ENCODE measurements at places on chromosomes 16 and 17.

DNA sequence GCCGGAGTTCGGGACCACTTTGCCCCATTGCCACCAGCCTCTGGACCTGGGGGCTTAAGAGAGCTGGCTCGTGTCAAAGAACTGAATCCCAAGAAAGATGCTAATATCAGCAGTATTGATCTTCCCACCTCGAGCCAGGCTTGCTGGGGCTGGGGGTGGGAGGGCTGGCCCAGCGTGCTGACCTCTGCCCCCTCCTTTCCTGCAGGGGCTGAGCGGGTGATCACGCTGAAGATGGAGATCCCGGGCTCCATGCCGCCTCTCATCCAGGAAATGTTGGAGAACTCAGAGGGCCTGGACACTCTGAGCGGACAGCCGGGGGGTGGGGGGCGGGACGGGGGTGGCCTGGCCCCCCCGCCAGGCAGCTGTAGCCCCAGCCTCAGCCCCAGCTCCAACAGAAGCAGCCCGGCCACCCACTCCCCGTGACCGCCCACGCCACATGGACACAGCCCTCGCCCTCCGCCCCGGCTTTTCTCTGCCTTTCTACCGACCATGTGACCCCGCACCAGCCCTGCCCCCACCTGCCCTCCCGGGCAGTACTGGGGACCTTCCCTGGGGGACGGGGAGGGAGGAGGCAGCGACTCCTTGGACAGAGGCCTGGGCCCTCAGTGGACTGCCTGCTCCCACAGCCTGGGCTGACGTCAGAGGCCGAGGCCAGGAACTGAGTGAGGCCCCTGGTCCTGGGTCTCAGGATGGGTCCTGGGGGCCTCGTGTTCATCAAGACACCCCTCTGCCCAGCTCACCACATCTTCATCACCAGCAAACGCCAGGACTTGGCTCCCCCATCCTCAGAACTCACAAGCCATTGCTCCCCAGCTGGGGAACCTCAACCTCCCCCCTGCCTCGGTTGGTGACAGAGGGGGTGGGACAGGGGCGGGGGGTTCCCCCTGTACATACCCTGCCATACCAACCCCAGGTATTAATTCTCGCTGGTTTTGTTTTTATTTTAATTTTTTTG lies 8.5 kb downstream of the GJD3 start:
- DNase-seq: no peak

- no peak for DNase-seq
Observed at GRCh38 chr16:57540387-57540786, 2.1 kb upstream of the ADGRG5 start.

- DNase-seq: no peak
Observed at GRCh38 chr17:70217571-70217970, 48.2 kb downstream of the KCNJ2 start.

GRCh38 chr17:12730931-12731521 lies 58.3 kb upstream of the ARHGAP44 start:
- no peak for DNase-seq

- no peak for DNase-seq
Observed at GRCh38 chr16:57873218-57873617, 70.9 kb upstream of the KIFC3 start.

DNA sequence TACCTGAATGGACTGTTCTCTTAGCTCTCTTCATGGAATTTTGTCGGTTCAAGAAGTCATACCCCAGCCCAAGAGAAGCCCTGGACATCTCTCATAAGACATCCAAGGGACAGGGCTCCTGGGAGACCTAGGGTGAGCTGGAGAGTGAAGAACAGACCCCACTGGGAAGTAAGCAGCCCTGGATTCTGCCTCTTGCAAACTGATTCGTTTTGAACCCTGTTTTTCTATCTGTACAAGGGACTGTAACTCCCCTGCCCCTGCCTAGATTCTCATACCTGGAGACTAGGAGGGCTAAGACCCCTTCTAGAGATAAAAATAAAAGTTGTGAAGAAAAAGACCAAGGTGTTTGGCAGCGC lies 449 bp downstream of the CCL3L1 start:
- no peak for DNase-seq

- no peak for DNase-seq
Observed at GRCh38 chr16:79750311-79750710, 149.8 kb upstream of the MAF start.

DNA sequence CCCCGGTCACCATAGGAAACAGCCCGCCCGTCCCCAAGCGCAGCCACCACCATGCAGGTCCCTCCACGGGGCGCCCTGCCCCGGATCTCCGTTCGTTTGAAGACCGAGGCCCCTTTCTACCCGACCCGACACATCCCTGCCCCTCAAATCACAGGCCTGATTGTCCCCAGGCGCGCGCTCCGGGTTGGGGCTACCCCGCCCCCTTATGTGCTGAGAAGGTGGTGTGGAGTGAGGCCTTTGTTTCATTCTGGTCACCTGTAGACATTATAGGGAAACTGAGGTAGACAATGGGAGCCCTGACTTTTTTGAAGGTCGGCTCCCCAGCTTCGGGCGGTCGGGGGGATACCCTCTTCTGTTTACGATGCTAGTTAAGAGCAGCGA lies 763 bp upstream of the ACTG1 start:
- peak; percentile 26 for DNase-seq

GRCh38 chr16:67563708-67564468 lies 1.6 kb downstream of the CTCF start:
- DNase-seq: peak; percentile 37

DNA sequence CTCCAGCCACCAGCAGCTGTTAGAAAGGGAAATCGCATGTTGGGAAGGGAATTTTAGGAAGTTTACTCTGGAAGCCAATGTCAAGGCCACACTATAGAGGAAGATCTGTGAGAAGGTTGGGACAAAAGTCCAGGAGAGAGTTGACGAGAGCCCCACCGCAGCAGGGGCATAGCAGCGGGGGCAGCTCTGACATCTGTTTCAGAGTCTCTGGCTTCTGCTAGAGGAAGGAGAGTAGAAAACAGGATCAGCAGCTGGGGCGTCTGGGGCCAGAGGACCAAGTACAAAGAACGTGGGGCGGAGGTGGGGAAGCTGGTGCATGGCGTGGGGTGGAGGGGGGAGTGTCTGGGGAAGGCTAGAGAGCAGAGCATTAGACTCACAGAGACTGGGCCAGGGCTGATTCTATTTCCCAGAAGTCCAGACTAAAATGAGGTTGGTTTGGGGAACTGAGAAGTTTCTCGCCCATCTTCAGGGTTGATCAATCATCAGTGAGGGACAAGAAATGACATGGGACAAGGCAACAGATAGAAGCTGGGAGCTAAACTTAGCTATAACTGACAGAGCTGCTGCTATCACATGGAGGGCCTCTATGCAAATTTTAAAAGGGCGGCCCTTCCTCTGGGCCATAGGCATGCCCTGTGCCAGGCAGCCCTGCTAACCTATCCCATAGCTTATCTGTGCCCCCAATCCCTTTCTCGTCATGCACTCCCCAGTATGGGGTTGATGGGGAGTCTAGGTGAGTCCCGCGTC lies 1.2 kb downstream of the RABEP2 start:
- DNase-seq: no peak

DNA sequence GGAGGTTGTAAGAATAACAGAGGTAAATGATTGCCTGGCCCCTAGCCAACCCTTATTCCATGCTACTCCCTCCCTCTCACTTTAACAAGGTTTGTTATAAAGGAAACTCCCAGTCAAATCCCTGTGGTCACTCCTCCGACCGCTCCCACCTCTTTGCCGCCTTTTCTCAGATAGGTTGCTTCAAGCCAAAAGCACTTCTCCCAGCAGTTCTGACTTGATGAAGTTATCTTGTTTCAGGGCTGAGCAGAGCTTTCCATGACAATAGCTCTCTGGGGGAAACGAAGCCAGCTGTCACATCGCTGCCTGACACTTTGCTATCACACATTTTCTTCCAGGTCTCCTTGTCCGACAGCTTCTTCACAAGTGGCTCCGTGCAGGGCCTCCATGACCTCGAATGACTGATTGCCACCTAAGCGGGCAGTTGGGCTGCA lies 278.6 kb downstream of the HAPSTR1 start:
- DNase-seq: no peak

DNA sequence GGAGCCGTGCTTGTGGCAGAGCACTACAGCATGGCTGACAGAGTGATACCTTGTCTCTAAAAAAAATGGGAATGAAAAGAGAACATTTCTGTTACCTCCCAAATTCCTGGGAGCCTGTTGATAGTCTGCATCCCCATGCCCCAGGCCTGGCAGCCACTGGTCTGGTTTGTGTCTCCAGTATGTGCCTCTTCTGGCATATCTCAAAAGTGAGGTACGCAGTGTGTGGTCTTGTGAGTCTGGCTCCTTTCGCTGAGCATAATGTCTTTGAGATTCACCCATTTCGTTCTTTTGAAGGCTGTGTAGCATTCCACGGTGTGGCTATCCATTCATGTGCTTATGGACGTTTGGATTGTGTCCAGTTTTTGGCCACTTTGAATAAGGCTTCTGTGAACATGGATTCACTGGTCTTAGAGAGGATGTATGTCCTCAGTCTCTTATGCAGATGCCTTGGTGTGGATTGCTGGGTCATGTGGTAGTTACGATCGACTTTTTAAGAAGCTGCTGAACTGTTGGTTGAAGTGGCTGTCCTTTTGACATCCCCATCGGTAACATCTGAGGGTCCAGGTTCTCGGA lies 39.1 kb downstream of the PRMT7 start:
- DNase-seq: no peak

- DNase-seq: no peak
Observed at GRCh38 chr17:50048146-50048720, 7.7 kb upstream of the ITGA3 start.

DNA sequence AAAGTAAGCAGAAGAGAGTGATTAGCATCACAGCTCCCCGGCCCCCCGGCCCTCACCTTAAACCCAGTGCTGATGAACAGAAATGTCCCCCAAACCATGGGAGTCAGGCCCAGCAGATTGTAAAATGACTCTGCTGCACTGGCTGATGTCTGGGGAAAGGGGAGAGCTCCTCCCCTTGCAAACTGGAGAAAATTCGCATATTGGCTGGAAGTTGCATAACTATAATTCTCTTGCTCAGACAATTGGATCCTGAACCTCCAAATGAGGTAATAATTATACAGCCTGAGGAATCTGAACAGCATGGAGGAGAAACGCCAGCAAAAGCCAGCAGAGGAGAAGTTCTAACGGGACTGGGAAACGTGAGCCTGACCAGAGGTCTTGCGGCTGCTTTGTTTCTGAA lies 109.7 kb downstream of the C16orf95 start:
- DNase-seq: no peak

GRCh38 chr17:19733953-19734526 lies 14.1 kb downstream of the ALDH3A1 start:
- DNase-seq: no peak

DNA sequence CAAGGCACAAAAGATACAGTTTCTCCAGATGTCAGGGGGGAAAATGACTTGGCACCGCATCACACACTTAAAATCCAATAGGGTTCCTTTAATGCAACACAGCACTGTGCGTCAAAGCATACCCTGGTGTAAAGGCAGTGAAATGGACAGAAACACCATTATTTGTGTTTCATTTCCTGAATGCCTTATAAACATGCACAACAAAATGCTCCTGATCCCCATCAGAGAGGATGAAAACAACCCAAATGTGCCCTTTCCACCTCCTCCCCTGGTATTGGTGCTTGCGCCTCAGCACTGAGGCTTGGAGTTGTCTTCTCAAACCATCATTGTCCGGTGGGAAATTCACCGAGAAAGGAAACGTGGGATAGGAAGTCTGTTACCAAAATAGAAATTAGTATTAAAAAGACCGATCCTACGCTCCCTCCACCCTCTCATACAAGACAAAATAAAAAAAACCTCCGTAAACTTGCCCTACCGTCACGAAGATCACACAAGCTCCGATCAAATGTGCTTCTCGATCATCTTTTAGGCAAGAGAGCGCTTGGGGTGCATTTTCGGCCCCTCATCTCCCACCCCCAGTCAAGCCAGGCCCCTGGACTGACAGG lies 722 bp downstream of the CDC27 start:
- no peak for DNase-seq

DNA sequence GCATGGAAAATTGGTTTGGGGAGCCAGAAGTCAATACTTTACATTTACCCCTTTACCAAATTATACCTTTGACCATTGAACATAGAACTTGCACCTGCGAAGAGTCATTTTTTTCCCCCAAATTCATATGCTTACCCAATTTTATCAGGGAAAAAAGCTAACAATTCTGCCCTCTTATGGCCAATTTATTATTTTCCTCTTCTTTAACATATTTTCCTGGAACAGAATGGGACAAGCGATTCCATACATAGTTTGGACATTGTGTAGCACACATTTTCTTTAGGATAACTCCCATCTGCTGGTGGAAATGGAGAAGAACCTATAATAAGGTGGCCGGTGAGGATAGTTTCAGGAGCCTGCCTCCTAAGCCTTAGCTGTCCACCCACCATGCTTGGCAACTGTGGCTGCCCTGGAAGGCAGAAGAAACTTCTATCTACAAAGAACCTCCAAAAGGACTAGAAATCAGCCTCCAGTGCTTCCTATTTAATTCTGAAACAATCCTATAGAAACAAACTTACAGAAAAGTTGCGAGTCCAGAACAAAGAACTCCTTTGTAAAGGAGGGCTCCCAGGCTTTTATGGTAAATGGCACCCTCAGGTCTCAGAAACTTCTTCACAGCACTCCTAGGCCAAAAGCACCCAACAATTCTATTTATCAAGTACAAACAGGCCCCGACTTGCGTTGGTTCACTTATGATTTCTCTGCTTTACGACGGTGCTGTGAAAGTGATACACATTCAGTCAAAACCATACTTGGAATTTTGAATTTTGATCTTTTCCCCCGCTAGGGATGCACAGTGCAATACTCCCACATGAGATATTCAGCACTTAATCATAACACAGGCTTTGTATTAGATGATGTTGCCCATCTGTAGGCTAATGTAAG lies 64.1 kb upstream of the CACNG4 start:
- no peak for DNase-seq

- DNase-seq: no peak
Observed at GRCh38 chr17:17732892-17733670, 51.8 kb downstream of the RAI1 start.

DNA sequence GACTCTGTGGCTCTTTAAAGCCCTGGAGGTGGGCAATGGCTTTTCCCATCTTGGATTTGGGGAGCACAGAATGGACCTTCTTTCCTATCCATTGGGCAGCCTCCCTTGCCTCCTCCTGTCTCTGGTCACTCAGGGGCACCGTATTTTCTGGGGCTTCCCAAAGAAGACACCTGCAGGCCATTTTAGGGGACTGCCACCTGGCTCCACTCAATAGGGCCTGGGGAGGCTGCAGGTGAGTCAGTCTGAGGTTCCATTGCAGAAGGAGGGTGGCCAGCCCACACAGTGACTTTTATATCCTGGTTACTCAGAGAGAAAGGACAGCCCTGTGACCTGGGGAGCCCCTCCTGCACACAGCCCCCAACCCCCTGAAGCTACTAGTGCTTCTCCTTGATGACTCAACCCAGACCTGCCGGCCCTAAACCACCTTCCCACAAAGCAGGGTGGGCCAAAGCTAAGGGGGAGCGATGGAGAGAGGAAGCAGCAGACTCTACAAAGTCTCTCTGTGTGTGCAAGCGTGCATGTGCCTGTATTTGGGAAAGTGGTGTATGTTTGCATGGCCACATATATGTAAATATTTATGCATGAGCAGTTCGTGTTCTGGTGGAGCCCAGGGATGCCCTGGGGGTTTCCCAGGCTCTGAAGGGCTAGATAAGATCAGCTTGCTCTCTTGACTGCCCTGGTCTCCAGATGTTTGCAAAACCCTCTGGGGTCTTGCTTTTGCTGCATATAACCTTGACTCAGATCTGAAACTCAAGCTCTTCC lies 5.0 kb downstream of the CX3CL1 start:
- no peak for DNase-seq
